ENCODE measurements at places on chromosomes 5 and 9. TPM values are rescaled to one million over a fixed set of nuclear protein-coding genes. Genes with fewer than 3 reads are reported as not detected.

DNA sequence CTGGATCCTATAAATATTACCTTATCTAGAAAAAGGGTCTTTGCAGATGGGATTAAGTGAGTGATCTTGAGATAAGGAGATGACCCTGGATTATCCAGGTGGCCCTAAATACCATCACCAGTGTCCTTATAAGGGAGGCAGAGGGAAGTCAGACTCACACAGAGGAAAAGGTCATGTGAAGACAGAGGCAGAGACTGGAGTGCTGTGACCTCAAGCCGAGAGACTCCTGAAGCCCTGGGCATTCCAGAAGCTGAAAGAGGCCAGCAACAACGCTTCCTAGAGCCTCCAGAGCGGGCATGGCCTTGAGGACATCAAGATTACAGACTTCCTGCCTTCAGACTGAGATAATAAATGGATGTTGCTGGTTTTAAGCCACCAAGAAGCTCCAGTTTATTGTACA, 118.8 kb downstream of the ATPSCKMT start:
- no peak for DNase-seq

DNA sequence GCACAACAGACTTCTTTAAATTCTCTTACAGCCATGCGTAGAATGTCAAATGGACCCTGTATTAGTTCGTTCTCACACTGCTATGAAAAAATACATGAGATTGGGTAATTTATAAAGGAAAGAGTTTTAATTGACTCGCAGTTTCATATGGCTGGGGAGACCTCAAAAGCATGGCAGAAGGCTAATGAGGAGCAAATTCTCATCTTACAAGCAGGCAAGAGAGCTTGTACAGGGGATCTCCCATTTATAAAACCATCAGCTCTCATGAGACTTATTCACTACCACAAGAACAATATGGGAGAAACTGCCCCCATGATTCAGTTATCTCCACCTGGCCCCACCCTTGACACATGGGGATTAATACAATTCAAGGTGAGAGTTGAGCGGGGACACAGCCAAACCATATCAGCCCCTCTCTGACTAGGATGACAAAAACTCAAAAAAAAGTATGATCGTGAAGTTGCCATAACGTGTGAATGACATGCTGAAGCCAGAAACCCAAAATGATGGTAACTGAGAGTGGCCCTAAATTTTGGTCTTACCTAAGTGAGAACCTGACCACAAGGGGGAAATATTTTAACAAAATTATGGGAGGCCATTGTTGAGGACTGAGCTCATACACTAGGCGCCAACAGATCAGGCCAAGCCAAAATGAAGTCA, 17.5 kb upstream of the TEX10 start:
- no peak for DNase-seq

DNA sequence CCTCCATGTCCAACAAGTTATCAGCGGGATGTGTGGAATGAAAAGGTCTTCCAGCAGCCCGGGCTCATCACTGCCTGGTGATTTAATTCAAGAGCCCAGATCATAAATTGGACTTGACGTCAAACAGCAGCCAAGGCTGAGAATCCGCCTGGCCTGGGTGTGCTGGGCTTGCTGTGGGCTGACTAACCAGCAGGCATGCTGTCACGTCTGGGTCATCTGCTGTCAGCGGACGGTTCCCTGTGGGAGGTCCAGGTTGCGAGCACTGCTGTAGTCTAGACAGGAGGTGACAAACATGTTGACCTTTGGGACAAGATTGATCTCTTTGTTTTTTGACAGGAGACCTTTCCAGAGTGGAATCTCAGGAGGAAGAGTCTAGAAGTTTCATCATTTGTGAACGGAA, 289.7 kb downstream of the OSTF1 start:
- peak; percentile 90 for DNase-seq

- no peak for DNase-seq
These were observed 34.9 kb downstream of the RAPGEF1 start for GRCh38 chr9:131704988-131705387.

DNA sequence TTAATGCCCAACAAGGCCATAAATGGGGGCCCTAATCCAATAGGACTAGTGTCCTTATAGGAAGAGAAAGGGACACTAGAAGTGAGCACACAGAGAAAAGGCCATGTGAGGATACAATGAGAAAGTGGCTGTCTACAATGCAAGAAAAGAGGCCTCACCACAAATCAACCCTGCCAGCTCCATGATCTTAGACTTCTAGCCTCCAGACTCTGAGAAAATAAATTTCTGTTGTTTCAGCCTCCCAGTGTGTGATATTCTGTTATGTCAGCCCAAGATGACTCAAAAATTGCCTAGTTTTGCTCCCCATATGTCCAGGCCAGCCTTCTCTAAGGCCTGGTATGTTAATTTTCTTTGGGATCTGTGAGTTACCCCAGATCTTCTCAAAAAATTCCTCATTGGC, 32.3 kb upstream of the HTR4 start:
- DNase-seq, result no peak

DNA sequence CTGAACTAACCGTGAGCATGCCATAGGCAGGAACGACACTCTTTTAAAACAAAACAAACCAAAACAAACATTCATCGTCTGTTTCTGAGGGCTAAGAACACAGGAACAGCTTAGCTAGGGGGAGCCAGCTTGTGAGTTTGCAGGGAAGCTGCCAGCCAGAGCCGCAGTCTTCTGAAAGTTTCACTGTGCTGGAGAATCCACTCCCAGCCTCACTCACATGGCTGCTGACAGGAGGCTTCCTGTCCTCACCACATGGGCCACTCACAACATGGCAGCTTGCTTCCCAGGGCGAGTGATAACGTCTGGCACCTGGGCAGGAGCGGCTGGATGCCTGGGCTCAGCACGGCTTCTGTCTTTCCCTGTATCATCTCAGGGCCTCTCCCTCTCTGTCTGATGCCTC, 275.2 kb downstream of the MSX2 start:
- DNase-seq, result no peak

GRCh38 chr5:146101646-146102045, 3.7 kb downstream of the PLAC8L1 start:
- no peak for DNase-seq

EXOSC3 gene
- total RNA-seq, result 33.2 TPM

FGF1 gene
- 9.9 TPM for total RNA-seq

All from mesenteric fat pad (tissue), 1 donor.